ENCODE measurements at places on chromosomes 12 and 14.

DNA sequence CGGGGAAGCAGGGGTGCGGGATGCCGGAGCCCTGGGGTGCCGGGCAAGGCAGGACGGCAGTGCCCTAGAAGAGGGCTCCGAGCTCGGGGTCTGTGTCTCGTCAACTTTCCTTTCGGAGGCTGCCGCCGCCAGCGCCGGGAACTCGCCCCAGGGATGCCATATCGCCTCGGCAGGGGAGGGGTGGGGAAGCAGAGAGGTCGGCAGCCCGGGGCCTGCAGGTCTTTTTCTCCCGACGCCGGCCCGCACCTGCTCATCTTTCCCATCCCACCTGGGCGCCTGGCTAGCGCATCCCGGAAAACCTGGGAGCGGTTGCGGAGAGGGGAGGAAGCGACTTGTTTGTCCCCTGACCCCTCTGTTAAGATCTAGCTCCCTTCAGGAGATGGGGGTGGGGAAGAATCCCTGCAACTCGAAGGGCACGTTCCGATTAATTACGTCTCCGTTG is 547 bp downstream of the CNTN1 start:
- peaks cover 17% of the 10 kb centered on the region for H3K4me1 ChIP-seq
- no peaks in the 10 kb centered on the region for H3K36me3 ChIP-seq
- H3K27ac ChIP-seq: no peak overlapping the region
- no peak for DNase-seq
- peaks cover 20% of the 10 kb centered on the region for H3K27me3 ChIP-seq

DNA sequence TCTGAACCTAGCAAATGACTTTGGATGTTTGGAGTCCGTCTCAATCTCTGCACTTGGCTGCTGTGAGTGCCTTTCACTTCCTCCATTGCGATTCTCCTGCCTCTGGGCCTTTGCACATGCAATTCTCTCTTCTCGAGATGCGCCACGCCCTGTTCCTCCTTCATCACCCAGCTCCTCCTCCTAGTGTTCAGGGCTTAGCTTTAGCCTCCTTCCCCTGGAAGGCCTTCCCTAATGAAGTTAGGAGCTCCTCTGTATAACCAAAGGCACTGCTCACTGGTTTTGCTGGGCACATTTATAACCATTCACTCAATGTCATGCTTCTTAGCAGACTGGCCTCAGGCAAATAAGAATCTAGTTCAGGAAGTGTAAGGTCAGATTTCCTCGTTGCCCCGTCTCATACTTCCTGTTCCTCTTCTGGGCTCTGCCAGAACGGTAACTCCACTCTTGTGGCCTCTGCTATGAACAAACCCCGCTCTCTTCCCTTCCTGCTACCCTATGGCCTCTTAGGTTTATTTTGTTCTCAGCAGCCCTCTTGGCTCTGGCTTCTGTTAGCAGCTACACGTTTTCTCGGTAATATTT is 171.4 kb downstream of the CRADD start:
- no peak overlapping the region for H3K27ac ChIP-seq
- peaks cover 3% of the 10 kb centered on the region for H3K36me3 ChIP-seq
- no peak overlapping the region for H3K4me3 ChIP-seq
- DNase-seq: no peak
- H3K4me1 ChIP-seq: no peaks in the 10 kb centered on the region

GRCh38 chr14:99768381-99768780 is 24.8 kb upstream of the EML1 start:
- peak overlapping the region; percentile 87 for H3K27ac ChIP-seq
- DNase-seq: peak; percentile 31
- H3K4me3 ChIP-seq: no peak overlapping the region
- H3K4me1 ChIP-seq: no peaks in the 10 kb centered on the region
- H3K36me3 ChIP-seq: no peaks in the 10 kb centered on the region
- no peaks in the 10 kb centered on the region for H3K27me3 ChIP-seq

DNA sequence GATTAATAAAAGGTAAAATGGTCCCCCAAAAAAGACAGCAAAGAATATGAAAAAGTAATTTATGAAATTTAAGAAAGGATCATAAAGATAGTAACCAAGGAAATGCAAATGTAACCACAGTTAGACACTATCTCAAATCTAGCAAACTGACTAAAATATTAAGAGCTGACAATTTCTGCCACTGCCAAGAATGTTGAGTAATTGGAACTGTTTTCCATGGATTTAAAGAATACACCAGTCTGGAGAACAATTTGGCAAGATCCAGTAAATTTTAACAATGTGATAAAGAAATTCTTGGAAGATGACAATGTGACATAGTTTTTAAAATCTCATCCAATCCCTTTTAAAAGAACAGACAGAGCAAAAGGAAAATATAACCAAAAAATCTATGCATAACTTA is 798.0 kb upstream of the MGAT4C start:
- no peaks in the 10 kb centered on the region for H3K36me3 ChIP-seq
- no peak for DNase-seq
- H3K4me1 ChIP-seq: no peaks in the 10 kb centered on the region
- H3K4me3 ChIP-seq: no peak overlapping the region
- H3K27me3 ChIP-seq: no peaks in the 10 kb centered on the region
- H3K27ac ChIP-seq: no peak overlapping the region

GRCh38 chr12:46494424-46494823 is 121.9 kb upstream of the SLC38A2 start:
- DNase-seq: no peak
- H3K4me1 ChIP-seq: peaks cover 29% of the 10 kb centered on the region
- no peaks in the 10 kb centered on the region for H3K27me3 ChIP-seq
- H3K27ac ChIP-seq: peak overlapping the region; percentile 42
- no peak overlapping the region for H3K4me3 ChIP-seq
- no peaks in the 10 kb centered on the region for H3K36me3 ChIP-seq

- peaks cover 22% of the 10 kb centered on the region for H3K4me1 ChIP-seq
- H3K27ac ChIP-seq: no peak overlapping the region
- H3K27me3 ChIP-seq: no peaks in the 10 kb centered on the region
Observed at GRCh38 chr14:64563696-64564095, 13.9 kb downstream of the PPP1R36 start.

DNA sequence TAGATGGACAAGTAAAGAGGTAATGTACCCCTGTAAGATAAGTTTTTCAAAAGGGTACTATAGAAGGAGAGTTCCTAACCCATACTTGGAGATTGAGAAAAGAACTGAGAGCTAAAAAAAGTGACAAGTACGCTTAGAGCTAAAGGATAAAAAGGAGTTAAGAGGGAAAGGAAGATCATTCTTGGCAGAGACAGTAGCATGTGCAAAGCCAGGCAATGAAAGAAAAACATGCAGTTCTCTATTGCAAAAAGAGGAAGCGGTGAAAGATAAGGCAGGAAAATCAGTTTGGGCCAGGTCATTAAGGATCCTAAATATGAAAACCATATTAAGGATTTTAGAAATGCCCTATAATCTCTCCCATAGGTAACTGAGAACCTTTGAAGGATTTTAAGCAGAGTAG is 500.4 kb upstream of the GARIN6 start:
- DNase-seq: no peak
- no peak overlapping the region for H3K27ac ChIP-seq
- H3K27me3 ChIP-seq: no peaks in the 10 kb centered on the region
- H3K4me3 ChIP-seq: no peak overlapping the region

GRCh38 chr12:164207-164606 is 49.8 kb downstream of the SLC6A12 start:
- H3K27me3 ChIP-seq: peaks cover 36% of the 10 kb centered on the region
- DNase-seq: no peak
- H3K4me1 ChIP-seq: no peaks in the 10 kb centered on the region
- H3K4me3 ChIP-seq: no peak overlapping the region

DNA sequence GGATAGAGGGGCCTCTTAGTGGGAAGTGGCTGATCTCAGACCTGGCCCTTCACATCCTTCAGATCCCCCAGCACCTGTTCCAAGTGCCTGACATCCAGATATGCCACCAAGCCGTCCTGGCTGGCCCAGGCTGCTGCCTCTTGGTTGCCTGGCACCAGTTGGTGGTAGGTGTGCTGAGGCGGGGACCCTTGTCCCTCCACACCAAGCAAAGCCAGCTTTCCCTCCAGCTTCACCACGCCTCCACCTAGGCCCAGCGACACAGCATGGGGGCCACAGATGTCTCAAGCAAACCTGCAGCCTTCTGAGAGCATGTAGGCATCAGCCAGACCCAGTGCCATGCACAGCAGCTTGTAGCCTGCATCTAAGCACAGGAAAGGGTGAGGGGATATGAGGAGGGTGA is 3.5 kb upstream of the CD63 start:
- H3K27ac ChIP-seq: no peak overlapping the region
- H3K27me3 ChIP-seq: no peaks in the 10 kb centered on the region
- H3K36me3 ChIP-seq: no peaks in the 10 kb centered on the region
- H3K4me1 ChIP-seq: peaks cover 18% of the 10 kb centered on the region
- no peak overlapping the region for H3K4me3 ChIP-seq
